ENCODE measurements at places on chromosomes 6 and 20.
A peak's percentile ranks its signal among the peaks of the same experiment; 100 is the strongest.

GRCh38 chr6:169986171-169986847 lies 234.9 kb downstream of the ERMARD start:
- DNase-seq = no peak

DNA sequence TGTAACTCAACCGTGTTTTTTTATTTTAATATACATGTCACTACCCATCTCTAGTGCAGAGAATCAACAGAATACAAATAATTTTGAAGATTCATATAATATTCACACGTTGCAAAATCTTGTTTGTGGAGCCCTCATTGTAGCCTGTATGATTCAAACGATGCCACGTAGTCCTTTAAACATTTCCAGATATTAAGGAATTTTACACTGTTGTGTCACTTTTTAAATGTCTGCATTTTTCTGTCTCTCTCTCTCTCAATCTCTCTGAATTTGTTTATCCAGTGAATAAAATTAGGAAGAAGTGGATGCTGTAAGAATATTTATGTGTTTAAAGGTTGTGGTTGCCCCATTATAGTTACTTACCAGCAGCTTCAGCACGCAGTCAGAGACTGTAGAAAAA lies 262.0 kb downstream of the PAX1 start:
- no peak for DNase-seq

- DNase-seq = no peak
Observed at GRCh38 chr6:132797951-132798868, at the start of gene SLC18B1. SLC18B1 (minus strand) TSS chr6:132798637; CDS start chr6:132798456, 181 bp downstream.

DNA sequence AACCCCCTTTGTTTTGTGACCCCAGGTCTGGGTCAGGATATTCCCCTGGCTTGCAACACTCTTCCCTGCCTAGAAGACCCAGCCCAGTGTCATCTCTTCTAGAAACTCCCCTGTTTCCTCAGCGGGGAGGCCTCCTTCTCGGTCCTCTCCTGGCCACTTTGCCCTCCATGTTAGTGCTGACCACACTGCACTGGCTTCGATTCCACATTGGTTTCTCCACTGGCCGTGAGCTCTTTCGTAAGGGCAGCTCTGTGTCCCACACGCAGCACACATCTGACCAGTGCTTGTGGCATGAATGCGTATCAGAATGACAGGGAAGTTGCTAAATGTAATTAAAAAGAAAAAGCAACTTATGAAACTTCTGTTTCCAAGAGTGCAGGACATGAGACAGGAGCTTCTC lies 49.4 kb upstream of the FNDC1 start:
- no peak for DNase-seq

DNA sequence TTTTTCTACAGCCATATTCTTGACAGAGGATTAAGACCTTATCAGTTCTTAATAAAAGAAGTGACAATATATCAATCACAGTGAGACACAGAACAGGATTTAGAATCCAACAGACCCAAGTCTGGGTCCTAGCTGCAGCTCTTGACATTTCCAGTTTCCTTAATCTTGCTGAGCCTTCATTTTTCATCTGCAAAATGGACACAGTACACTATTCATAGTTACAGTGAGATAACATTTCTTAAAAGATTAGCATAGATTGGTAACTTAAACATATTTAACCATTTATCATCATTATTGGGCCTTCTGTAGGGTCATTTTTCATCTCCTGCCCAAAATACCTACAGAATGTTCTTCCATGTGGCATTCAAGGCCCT lies 45.6 kb downstream of the FKBP5 start:
- DNase-seq = no peak

- no peak for DNase-seq
Observed at GRCh38 chr6:25413207-25413905, 134.2 kb downstream of the CARMIL1 start.

- no peak for DNase-seq
Observed at GRCh38 chr6:40350747-40351217, 236.4 kb downstream of the LRFN2 start.

- DNase-seq = no peak
Observed at GRCh38 chr6:153957394-153957793, 81.6 kb upstream of the OPRM1 start.

- DNase-seq = no peak
Observed at GRCh38 chr6:169577974-169578373, 123.9 kb downstream of the WDR27 start.

- DNase-seq = no peak
Observed at GRCh38 chr20:12072954-12073264, 155.2 kb downstream of the BTBD3 start.

GRCh38 chr20:53258741-53259140 lies 286.6 kb downstream of the TSHZ2 start:
- DNase-seq = no peak

DNA sequence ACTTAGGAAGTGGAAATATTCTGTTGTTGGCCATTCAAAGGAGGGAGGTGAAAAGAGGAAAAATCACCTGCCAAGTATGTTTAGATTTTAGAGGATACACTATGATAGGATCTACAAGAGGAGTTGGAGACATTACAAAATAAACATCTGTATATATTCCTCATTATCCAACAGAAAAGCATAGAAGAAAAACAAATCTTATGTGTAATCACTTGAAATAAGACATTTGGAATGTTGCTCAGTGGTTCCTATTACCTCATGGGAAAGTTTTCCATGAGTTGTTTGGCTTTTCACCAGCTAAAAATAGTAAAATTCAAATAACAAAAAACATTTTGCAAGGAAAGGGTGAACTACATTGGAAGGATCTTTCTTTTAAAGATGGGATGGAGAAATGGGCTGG lies 76.7 kb upstream of the CARMIL1 start:
- no peak for DNase-seq

- DNase-seq = peak; percentile 57
Observed at GRCh38 chr6:31734821-31735406, 1.4 kb downstream of the CLIC1 start.

DNA sequence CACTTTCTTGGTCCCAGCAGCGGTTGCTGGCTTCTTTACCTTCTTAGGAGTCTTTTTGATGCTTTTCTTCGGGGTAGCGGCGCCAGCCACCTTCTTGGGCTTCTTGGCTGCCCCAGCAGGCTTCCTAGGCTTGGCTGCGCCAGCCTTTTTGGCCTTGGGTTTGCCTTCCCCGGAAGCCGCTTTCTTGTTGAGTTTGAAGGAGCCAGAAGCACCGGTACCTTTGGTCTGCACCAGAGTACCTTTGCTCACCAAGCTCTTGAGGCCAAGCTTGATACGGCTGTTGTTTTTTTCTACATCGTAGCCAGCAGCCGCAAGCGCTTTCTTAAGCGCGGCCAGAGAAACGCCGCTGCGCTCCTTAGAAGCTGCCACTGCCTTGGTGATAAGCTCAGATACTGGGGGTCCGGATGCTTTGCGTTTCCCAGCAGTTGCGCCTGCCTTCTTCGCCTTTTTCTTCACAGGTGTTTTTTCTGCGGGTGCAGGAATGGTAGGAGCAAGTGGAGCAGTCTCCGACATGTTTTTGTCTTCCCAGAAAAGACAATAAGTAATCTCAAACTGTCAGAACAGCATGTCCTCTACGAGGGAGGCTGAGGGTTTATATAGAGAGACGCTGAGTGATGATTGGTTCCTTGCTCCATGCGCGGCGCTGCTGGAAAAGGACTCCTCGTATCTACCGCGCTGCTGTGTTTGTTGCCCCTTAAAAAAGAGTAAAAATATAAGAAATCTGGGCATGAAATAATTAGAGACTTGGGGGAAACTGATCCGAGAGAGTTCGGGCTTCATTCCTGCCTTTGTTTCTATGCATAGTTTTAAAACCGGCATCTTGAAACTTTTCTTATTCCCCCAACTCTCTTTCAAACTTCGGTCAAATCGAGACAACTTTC lies 130.3 kb upstream of the BTN3A2 start:
- peak; percentile 66 for DNase-seq

DNA sequence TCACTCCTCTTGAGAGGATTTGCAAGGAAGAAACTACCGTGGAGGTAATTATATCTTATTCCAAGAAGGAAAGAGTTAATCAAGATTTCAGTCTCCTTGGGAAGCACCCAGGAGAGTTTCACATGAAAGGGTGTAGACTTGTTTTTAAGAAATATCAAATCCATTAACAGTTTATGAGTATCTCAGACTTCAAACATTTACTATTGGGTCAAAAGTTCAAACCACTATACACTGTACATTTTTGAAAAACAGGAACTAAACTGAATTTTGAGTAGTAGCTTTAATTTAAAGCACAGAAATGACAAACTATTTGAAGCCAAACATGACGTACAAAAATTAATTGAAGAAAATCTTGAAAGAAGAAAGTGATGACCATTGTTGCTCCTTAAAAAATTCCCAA lies 164.0 kb downstream of the FOXC1 start:
- peak; percentile 22 for DNase-seq

DNA sequence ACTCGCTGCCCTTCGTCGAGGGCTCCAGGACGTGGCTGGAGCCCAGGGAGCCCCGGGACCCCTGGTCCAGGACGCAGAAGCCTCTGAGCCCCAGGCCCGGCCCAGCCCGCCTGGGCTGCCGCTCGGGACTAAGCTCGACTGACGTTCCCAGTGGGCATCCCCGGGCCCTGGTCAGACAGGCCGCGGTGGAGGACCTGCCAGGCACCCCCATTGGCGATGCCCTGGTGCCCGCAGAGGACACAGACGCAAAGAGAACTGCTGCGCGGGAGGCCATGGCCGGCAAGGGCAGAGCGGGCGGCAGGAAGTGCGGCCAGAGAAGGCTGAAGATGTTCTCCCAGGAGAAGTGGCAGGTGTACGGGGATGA lies 28.9 kb downstream of the ZNF831 start:
- DNase-seq = no peak

GRCh38 chr20:19253916-19254820 lies 41.7 kb downstream of the SLC24A3 start:
- DNase-seq = no peak

GRCh38 chr20:31861135-31861384 lies 9.3 kb downstream of the DUSP15 start:
- DNase-seq = no peak

GRCh38 chr6:16095180-16095579 lies 33.7 kb upstream of the MYLIP start:
- DNase-seq = no peak

GRCh38 chr6:113847447-113847846 lies 9.7 kb upstream of the MARCKS start:
- DNase-seq = no peak

GRCh38 chr20:63060057-63060991 lies 53.6 kb upstream of the BHLHE23 start:
- no peak for DNase-seq

DNA sequence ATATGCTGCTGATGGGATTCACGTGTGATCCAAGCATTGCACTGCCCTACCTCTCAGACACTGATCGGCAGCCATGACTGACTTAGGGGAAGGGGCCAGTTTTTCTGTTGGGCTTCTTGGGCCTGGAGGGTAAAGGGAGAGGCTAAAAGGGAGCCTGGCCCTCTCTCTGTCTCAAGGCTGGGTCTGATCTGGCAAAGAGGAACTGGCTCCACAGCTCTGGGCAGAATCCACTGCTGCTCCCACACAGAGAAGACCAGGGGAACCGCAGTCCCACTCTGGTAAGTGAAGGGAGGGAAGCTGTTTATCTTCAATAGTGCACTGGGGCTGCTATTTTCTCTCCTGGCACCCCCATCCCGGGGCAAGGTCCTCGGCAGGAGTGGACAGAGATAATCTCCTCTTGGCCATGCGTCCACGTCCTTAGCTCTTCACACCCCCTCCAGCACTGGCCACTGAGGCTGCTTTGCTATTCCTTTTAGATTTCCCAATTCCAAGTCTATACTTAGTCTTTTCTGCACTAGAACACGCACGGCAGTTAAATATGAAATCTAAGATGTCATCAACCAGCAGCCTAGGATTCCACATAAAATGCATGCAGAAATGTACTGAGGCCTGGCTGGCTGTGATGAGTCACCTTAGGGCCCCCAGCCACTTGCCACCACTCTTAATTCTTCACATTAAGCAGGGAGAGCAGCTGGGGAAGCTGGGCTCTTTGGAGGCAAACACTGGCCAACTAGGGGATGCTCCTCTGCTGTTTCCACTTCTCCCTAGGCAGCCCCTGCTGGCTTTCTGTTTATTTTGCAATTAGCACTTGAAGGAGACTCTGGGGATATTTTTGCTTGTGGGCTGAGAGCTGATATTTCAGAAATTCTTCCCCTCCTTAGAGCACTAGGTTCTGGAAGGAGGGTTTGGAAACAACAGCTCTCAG lies 87.8 kb upstream of the ARMC2 start:
- no peak for DNase-seq

- DNase-seq = no peak
Observed at GRCh38 chr6:145948328-145948727, 15.8 kb downstream of the SHPRH start.

DNA sequence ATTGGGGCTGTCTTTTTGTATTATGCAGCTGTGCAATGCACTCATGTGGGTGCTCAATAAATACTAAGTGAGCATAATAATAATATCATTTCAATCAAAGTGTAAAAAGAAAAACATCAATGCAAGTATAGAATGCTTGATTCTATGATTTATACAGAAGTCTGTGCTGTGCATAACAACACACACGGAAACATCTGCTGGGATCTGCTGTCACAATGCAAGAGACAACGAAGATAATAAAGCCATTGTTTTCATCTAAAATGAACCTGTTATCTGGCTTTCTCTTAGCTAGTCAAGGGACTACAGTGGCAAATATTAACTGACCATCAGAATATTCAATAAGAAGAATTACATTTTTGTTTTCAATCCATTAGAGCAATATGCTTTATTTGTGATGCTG lies 1156.9 kb upstream of the MAP3K7 start:
- no peak for DNase-seq

DNA sequence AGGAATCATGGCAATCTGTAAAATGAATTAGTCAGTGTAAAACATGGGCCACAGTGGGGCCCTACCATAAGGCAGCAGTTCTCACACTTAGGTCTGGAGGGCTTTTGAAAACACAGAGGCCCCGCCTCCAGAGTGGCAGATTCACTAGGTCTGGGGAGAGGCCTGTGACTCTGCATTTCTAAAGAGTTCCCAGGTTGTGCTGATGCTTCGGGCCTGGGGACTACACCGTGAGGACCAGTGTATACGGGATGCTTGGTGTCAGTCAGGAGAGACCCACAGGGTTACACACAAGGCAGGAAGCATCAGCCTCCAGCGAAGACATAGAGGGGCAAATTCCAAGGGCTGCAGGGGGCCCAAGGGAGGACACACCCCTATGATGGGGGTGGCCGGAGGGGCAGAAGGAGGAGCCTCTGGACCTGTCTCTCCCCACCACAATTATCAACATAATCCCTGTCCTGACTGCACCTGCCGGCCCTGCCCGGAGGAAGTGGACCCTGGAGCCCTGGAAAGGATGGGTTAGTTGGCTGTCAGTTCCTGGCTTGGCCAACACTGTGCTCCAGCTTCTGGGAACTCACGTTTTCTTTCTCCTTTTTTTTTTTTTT lies 46.7 kb downstream of the FGD2 start:
- DNase-seq = no peak

GRCh38 chr20:13022401-13023155 lies 13.8 kb downstream of the SPTLC3 start:
- DNase-seq = no peak

GRCh38 chr20:59837623-59838394 lies 95.6 kb downstream of the SYCP2 start:
- no peak for DNase-seq
